ENCODE measurements at places on chromosomes 7 and 10.

DNA sequence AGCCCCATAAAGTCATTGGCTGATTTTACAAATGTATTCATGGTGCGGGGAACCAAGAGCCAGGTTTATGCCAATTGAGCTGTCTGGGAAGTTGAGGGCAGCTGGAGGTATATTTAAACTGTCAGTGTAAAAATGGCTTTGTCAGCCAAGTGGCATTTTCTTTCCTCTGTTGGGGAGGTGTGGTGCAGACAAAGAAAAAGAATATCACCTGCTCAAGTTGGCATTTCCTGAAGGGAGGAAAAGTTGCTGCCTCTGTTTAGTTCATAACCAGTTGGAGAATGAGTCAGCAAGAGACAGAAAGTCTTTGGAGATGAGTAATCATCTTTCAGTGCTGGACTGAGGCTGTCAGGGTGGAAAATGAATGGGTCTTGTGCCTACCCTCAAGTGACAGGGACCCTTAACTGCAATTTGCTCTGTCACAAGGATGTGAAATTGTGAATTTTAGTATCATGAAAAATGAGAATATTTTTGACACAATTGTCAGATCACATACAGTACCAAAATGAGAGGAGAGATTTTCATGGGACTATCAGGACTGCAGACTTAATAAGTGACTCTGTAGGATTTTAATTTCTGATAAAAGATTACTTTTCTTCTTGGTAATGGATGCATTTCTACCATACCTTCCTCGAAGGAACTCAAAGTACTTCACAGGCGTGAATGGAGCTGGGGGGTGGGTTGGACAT is 137.3 kb downstream of the ANLN start:
- no peak for DNase-seq

GRCh38 chr7:52831321-52831720 is 204.1 kb upstream of the POM121L12 start:
- no peak for DNase-seq

GRCh38 chr10:59285073-59285472 is 77.3 kb downstream of the FAM13C start:
- DNase-seq = no peak

GRCh38 chr7:113209449-113210203 is 91.3 kb upstream of the SMIM30 start:
- no peak for DNase-seq

- DNase-seq = no peak
Measured at GRCh38 chr7:15315678-15316077, 246.1 kb downstream of the AGMO start.

DNA sequence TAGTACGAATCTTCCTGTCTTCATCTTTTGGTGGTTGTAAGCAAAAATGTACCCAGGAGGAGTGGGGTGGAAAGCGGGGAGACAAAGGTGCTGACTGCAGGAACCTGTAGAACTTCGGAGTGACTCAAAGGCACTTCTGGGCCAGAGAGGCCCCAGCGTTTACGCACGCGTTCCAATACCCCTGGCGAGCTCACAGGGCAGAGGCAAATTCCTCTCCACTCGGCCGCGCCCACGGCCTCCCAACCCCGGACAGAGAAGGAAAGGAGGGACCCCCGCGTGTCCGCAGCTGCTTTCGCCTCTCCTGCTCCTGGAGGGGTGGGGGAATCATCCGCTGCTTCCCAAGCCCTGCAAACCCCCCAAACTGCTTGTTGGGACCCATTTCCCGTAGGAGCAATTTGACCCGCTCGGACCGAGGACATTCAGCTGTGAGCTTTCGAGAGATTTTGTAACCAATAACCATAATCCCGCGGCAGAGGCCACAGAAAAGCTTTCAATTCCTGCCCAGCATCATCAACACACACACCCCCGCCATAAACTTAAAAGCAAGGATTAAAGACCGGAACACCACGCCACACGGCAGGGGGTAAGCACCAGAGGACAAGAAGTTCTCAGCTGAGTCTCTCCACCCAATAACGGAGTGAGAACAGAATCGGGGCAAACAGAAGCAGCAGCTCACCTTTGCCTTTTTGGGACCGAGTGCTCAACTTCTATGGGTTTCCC is 2.3 kb downstream of the IGF2BP3 start:
- peak; percentile 36 for DNase-seq

GRCh38 chr10:88184543-88185297 is 321.3 kb downstream of the PTEN start:
- DNase-seq = no peak

Measured in hematopoietic multipotent progenitor cell (in vitro differentiated cells).